Fibroblast of skin of left biceps (primary cell): ENCODE measurements at places on chromosomes 16 and 17.

DNA sequence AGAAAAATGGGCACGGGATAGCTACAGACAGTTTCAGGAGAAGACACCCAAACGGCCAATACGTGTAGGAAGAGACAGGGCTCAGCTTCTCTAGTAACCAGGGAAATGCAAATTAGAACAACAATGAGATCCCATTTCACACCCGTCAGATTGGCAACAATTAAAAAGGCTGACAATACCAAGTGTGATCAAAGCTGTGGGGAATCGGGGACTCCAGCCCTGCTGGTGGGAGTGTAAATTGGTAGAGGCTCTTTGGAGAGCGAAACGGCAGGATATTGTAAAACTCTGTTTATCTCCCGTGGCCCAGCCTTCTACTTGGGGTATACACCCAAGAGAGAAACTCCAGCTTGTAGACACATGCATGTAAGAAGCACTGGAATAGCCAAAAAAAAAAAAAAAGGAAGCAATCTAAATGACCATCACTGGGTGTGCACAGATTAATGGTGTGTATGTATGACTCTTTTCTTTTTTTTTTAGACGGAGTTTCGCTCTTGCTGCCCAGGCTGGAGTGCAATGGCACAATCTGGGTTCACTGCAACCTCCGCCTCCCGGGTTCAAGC lies 27.5 kb downstream of the MYBBP1A start:
- DNase-seq: no peak

GRCh38 chr17:51487947-51488346 lies 227.6 kb downstream of the UTP18 start:
- no peak for DNase-seq

- no peak for DNase-seq
Observed at GRCh38 chr17:42000413-42001133, 16.7 kb downstream of the DNAJC7 start.

DNA sequence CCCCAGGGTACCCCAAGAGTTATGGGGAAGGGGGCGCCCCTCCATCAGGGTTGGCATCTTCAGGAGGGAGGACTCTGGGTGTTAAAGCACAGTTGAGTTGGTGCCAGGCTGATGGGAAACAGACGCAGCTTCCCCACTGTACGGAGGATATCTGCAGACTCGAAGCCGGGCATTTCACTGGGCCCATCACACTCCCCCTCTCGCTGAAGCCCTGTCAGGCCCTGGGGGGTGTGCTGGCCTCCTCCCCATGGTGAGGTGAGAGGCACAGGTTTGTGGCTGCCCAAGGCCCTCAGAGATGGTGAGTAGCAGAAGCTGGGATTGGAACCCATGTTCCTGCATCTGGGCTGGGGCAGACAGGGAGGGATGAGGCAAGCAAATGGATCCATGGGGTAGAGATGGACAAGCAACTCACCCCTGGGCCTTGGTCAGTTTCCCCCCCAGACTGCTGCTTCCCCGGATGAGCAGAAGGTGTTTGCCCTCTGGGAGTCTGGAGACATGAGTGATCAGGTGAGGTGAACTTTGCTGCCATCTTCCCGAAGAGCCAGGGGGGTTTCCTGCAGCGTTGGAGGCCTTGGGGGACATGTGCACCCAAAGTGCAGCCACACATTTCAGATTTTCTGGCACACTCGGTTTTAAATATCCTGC lies 31.0 kb downstream of the POLR3E start:
- no peak for DNase-seq

DNA sequence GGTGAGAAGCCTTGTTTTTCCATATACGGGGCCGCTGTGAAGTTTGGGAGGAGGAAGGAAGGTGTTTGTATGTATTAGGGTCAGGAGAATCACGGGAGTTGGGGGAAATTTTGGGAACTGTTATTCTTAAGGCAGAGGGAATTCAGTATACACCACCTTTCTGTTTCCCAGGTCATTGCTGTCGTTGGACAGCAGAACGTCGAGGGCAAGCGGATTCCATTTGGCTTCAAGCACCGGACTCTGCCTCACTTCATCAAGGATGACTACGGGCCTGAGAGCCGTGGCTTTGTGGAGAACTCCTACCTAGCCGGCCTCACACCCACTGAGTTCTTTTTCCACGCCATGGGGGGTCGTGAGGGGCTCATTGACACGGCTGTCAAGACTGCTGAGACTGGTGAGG lies 17.6 kb downstream of the POLR2A start:
- no peak for DNase-seq

GRCh38 chr16:12016291-12016947 lies 39.9 kb downstream of the SNX29 start:
- no peak for DNase-seq

- DNase-seq: no peak
Observed at GRCh38 chr17:4576729-4577322, 7.5 kb upstream of the SMTNL2 start.

DNA sequence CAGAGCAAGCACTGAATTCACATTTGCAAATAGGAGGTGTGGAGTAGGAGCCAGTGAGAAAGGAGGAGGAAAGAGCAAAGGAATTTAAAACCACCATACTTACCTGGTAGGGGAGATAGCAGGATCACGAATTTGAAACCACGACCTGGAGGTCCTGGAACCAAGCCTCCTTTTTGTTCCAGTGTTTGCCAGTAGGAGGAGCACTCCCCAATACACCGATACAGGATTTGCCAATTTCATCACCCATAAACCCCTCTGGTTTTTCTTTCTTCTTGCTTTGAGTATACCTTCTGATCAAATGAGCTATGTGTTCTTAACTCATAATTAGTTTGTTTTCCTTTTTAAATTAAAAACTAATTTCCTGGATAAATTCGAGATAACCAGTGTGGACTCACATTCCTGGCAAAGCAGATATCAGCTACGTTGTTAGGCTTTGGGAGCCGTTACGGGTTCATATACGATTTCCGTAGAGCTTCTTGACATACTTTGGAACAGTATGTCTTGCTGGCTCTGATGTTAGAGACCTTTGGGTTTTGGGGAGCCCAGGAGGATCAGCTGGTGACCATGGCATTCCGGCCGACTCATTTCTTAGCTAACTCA lies 22.7 kb downstream of the BCO1 start:
- DNase-seq: no peak

DNA sequence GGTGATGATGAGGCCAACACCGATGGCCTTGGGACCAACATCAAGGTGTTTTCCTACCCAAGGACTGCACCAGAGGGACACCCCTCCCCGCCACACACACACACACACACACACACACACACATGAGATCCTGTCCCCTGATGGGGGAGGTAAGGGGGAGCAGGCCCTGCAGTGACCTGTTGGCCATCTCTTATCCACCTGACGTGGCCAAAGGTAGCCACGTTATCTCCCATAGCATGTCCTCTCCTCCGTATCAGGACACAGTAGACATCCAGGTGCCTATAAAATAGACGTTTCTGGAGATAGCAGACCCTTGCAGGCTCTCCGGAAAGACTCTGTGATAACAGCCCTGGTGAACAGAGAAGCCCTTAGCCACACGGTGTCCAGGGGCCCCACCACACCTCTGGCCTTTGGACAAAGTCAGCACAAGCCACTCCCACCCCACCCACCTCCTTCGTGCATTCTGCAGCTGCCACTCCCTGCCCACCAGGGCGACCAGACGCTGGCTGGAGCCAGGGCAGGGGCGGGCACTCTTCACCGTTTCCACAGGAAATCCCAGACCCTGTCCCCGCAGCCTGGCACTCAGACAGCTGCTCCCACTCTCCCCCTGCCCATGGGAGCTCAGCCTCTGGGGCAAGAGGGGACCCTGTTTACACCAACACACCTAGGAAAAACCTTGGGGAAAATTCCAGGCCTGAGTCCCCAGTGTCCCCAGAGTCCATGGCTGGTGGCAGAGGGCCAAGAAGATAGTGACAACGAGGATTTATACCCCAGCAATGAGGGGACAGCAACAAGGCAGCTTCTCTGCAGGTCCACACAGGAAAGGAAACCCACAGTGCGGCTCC lies 15.4 kb upstream of the ENPP7 start:
- DNase-seq: no peak

DNA sequence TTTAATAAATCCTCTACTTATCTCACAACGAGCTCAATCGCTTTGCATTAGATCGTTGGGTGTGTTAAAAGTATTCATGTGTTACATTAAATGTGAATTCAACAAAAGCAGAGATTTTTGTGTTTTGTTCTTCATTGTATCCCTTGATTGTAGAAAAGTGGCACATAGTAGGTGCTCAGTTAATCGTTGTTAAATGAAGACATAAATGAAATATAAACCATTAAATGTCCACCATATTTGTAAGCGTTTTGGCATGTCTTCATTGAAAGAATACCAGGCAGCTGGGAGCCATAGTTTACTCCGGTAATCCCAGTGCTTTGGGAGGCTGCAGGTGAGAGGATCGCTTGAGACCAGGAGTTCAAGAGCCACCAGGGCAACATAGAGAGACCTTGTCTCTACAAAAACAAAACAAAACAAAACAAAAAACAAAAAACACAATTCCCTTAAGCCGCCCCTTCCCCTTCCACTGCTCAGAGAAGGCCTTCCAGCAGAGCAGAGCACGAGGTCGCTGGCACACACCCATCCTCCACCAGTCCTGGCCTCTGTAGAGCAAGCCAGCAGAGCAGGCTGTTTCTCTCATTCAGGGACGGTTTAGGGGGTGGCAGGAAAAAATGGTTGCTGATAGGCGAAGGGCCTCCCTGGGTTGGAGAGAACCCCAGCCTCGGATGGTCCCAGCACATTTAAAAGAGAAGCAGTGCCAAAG lies 673 bp upstream of the CHD9 start:
- DNase-seq: no peak

- peak; percentile 91 for DNase-seq
Observed at GRCh38 chr16:17836868-17837602, 366.3 kb upstream of the XYLT1 start.

DNA sequence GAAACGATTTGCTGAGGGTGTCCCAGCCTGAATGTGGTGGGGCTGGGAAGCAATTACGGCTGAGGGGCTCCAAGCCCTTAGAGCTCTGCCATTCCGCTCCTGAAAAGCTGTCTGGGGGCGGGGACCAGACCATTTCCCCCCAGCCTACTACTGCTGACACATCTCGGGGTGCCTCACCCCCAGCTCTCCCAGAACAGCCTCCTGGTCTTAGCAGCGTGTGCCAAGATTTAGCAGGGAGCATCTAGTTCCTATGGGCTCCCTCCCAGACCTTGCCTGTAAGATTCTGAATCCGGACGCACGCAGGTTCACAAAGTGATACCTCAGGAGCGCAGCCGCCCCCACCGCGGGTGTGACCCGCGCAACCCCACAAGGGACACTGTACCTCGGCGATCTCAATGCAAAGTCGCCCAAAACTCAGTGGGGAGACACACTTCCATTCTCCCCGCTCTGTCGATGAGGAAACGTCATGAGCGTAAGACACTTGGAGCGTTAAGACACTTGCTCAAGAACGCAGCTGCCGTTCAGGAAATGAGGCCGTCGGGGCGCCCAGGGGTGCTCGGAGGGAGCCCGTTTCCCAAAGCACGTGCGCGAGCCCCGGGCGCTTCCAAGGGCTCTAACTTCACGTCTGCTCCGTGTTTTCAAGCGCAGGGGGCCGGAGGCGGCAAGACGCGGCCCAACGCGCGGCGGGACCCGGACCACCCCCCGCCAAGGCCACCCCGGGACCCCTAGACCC lies 629 bp downstream of the GEMIN4 start:
- DNase-seq: no peak

GRCh38 chr16:67016681-67017420 lies 12.1 kb upstream of the CBFB start:
- DNase-seq: no peak

GRCh38 chr17:37702598-37702997 lies 42.3 kb downstream of the HNF1B start:
- DNase-seq: peak; percentile 46

DNA sequence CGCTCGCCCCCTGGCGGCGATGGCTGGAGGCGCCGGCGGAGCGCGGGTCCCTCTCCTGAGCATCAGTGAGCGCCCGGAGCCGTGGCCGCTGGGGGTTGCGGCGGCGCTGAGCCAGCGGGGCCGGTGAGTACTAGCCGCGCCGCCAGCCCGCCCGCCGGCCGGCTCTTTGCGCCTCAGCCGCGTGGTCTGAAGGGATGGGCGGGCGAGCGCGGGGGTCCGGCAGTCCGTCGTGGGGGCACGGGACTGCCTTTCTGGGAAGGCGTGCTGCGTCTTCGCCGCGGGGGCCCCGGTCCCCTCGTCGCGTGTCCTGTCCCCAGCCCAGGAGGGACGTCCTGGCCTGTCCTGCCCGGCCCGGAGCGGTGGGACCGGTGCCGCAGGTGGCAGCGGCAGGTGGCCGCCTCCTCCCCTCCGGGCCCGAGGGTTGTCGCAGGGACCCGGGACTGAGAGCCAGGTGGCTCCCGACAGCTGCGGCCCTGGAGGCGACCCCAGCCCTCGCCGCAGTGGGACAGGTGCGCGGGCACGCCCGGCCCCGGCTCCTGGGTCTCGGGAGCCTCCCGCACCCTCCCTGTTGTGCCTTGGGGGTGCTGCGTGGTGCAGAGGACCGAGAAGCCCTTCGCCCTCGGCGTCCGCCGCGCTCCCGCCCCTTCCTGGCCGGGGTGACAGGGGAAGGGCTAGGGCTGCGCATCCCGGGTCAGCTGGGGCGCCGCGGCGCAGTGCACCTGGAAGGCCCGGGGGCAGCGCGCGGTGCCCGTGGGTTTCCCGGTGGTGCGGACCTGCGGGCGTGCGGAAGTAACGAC lies at the start of gene SPECC1:
TSS of gene SPECC1 (plus strand) at position 58 of the 797 bp plus-strand sequence. CDS start 87,293 bp downstream, outside the sequence.
- DNase-seq: no peak

- DNase-seq: no peak
Observed at GRCh38 chr16:31420037-31420436, 8.1 kb downstream of the COX6A2 start.
